Left kidney (tissue), 8 donors: ENCODE measurements at places on chromosomes 5 and 9.

DNA sequence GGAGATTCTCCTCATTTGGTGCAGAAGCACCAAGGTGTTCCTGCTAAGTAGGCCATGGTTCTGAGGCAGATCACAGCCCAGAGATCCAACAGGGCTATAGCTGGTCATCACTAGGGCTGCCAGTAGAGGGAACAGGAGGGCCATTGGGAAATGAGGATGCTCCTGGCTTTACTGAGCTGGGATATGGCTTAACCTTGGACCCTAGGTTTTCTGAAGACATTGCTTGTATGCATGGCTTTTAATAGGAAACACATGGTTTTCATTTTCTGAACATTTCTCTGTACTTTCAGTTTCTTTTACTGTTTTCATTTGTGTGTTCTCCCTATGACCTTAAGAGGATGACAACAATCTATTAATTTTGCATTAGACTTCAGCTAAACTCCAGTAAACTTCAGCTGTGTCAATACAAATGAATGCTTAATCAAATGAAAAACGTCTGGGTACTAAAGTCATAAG lies at the start of gene IFNW1:
Gene IFNW1 (minus strand): TSS at position 406 of the 456 bp plus-strand sequence. CDS start 262 bp downstream, at position 144.
- no peak for DNase-seq

DNA sequence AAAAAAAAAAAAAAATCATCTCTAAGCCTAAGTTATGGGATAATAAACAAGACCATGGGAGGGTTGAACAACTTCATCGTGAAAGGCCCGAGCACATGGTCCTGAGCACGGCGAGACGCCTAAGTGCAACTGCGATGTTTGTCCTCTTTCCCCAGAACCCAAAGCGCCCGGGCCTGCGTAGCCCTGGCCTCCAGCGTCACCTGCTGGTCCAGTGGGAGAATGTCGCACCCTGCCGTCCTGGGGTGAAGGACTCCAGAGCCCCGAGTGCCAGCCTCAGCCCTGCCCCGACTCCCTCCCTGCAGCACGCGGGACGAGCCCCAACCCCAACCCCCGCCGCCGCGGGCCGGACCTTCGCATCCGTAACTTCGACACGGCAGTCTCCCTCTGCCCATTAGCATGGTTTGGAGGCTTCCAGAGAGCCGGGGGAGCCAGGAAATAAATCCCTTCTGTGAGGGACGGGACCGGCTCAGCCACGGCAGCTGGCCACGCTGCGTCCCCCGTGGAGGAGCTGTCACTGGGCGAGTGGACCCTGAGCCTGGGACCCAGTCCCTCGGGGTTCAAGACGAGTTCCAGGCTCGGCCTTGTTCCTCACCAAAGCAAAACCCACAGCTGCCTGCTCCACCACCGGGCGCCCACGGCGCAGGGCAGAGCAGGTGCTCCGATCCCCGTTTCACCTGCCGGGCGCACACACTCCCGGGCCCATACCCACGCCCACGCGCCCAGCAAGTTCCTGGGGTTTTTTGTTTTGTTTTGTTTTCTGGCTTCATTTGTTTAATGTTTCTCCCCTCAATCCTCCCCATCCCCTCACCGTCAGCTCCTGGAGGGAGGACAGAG lies 132.5 kb upstream of the HAND1 start:
- peak; percentile 67 for DNase-seq

GRCh38 chr5:134258896-134259295 lies 33.0 kb upstream of the PPP2CA start:
- no peak for DNase-seq

DNA sequence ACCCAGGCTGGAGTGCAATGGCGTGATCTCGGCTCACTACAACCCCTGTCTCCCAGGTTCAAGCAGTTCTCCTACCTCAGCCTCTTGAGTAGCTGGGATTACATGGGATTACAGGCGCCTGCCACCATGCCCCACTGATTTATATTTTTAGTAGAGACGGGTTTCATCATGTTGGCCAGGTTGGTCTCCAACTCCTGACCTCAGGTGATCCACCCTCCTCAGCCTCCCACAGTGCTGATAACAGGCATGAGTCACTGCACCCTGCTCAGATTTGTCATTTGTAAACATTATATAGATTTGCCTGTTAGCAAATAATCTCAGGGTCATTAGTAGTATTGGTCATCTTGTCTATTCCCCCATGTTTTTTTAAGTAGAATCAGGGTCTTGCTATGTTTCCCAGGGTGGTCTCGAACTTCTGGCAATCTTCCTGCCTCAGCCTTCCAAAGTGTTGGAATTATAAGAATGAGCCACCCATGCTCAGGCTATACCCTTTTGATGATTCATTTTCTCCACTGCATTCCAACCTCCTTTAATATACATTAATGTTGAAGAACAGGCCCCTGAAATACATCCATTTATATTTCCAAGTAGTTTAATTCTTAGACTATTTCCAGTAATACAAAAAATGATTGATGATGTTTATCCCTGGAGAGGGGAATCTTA lies 17.3 kb downstream of the CENPH start:
- DNase-seq = no peak

DNA sequence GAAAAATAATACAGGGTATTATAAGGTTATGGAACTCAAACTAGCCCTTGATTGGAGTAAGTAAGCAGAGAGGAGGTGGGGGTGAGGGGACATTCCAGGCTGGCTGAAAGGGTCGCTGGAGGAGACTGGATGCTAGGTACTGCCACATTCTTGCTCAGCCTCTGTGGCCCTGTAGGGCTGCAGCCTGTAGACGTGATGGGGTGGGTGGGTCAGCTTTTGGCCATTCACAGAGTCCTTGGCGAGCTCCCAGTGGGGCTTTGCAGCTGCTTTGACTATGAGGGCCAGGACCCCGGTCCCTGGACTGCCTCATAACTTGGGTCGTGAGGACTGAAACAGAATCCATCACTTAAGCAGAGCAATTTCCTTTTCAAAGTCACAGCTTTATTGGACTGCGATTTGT lies 4.2 kb upstream of the GDNF start:
- no peak for DNase-seq

DNA sequence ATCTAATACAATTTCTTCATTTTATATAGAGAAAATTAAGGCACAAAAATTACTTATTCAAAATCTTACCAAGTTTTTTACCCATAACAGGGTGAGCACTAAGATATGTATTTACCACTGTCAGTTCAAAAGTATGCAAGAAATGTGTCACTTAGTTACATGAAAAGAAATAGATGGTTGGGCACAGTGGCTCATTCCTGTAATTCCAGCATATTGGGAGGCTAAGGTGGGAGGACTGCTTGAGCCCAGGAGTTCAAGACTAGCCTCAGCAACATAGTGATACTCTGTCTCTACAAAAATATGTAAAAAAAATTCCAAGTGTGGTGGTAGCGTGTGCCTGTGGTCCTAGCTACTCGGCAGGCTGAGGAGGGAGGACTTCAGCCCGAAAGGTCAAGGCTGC lies 19.4 kb downstream of the YIPF5 start:
- no peak for DNase-seq

DNA sequence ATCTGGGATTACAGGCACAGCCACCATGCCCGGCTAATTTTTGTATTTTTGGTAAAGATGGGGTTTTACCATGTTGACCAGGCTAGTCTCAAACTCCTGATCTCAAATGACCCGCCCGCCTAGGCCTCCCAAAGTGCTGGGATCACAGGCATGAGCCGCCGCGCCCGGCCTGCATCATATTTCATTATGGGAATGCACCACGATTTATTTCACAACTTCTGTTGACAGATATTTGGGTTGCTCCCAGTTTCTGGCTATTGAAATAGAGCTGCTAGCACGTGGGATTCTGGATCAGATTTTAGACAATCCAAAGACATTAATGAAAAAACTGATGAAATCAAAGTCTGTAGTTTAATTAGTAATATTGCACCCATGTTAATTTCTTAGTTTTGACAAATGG lies 48.4 kb upstream of the FUBP3 start:
- DNase-seq = no peak
